IPS-NIHi11 (cell line): ENCODE measurements at places on chromosomes 6 and 20.

- DNase-seq: no peak
Measured at GRCh38 chr6:3665608-3666007, 85.9 kb downstream of the PXDC1 start.

DNA sequence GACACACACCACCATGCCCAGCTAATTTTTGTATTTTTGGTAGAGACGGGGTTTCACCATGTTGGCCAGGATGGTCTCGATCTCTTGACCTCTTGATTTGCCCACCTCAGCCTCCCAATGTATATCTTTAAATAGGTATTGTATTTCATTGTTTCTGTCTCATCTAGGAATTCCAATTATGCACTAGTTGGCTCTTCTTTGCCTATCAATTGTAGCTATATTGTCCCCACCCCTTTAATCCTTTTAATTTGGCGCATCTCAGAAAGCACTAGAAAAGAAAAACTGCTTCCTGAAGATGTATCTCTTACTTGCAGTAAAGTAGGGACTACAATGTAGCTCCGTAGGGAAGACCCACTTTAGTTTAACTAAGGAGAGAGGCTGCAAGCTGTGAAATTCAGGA, 10.5 kb upstream of the MAVS start:
- DNase-seq: no peak

- no peak for DNase-seq
Measured at GRCh38 chr6:84346372-84346771, 118.9 kb upstream of the CEP162 start.

DNA sequence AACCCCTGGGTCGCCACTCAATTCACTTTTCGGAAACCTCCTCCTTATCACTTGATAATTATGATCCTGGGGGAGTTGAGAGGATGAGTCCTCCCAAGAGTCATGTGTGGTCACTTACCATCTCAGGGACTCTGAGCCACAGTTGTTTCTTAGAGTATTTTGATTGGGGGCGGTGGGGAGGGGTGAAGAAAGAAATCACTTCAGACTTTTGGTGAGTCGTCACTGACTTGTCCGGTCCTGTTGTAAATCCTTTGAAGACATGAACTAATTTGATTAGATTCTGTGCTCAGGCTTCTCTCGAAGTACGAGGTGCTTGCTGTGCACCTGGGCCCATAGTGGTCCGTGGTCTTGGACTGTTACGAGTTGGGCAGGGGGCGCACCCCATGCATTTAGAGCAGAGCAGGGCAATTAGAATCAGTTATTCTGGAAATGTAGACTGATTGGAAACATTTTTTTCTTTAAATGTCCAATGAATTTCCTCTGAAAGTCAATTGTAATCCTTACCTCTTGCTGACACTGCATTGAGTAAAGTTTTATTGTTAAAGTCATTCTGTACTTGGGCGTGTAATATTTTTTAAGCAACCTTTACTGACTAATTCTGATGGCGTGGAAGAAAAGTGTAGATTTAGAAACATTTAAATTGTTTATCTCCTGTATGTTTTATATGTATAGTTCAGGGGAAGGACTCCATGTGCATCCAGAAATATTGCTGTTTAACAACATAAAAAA, 173.4 kb downstream of the SLC16A10 start:
- DNase-seq: no peak

DNA sequence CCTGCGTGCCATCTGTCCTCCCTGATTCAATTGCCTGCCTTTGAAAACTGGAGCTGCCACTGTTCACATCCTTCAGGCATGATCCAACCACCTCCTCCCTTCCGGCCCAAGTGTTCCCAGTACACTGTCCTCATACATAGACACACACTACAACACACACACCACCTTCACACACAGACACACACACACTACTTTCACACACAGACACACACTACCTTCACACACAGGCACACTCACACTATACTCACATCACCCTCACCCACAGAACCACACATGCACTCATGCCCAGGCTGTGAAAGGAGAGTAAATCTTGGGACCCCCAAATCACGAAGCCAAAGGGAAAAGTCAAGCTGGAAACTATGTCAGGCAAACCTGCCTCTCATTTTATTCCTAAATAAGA, 109.4 kb upstream of the MYLIP start:
- DNase-seq: no peak

- no peak for DNase-seq
Measured at GRCh38 chr6:20183706-20184105, 28.6 kb downstream of the MBOAT1 start.

DNA sequence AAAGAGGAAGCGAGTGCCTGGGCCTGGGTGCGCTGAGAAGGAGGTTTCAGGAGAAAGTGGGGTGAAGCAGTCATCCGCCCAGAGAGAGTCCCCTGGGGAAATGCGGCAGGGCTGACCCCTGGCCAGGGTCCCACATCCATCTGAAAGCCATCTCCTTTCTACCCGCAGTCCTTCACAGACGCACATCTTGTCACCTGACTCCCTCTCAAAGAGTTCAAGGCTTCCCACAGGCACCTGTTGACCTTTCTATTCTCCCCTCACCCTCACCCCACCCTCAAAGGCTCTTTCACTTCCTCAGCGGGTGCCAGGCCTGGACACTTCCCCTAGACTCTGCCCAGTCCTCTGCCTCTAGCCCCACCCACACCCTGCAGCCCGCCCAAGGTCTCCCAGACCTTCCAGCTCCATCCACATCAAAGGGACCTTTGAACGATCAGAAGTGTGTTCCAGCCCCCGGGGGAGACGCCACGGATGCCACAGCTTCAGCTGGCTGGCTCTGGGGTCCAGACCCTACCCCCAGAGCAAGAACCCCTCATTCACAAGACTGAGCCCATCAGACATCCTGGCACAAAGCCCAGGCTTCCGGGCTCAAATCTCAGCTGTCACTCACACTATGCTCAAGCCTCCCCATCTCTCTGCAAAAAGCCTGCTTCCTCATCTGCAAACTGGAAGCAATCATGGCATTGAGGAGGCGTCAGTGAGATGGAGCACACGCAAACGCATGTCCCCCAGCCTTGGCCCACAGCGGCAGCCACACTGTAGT, 2.1 kb downstream of the CTSZ start:
- no peak for DNase-seq

DNA sequence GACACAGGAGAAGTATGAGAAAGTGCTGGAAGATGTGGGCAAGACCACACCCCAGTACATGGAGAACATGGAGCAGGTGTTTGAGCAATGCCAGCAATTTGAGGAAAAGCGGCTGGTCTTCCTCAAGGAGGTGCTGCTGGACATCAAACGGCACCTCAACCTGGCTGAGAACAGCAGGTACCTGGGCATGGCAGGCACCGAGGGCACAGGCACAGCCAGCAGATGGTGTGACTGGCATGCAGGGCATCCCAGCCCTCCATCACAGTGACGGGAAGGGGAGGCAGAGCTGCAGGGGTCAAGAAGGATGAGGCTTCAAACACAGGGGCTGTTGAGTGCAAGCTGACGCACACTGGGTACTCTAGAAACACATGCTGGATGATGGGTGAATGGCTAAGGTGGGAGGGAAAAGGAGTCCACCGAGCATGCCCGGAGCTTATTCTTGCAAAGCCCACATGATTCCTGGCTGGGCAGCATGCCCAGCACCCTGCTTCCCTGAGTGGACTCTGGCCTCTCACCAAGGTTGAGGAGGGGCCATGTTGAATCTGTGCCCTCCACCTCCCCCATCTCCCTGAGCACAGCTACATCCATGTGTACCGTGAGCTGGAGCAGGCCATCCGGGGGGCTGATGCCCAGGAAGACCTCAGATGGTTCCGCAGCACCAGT, 26.3 kb downstream of the SPDEF start:
- DNase-seq: no peak

DNA sequence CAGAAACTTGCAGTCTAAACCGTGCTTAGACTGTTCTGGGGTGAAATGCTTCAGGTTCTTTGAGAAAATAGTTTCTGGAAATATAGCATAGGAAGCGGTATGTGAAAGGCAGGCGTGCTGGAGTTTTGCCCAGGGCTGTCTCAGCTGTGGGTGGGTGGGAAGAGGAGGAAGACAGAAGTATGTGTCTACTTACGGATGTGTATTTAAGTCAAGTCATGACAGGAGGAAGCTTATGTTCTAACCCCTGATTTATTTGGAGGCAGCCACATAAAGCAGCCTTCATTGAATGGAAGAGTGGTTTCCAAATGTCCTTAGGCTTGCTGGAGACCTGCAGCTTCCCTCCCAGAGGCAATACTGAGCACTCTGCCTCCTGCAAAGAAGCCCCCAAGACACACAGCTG, 345.8 kb upstream of the PRND start:
- no peak for DNase-seq

GRCh38 chr6:52937908-52938307, 28.4 kb upstream of the GSTA3 start:
- DNase-seq: no peak

GRCh38 chr6:126118058-126118755, 131.9 kb downstream of the TRMT11 start:
- no peak for DNase-seq

GRCh38 chr6:51019806-51020205, 201.1 kb downstream of the TFAP2B start:
- DNase-seq: no peak
